ENCODE measurements at places on chromosomes 16 and 17.

DNA sequence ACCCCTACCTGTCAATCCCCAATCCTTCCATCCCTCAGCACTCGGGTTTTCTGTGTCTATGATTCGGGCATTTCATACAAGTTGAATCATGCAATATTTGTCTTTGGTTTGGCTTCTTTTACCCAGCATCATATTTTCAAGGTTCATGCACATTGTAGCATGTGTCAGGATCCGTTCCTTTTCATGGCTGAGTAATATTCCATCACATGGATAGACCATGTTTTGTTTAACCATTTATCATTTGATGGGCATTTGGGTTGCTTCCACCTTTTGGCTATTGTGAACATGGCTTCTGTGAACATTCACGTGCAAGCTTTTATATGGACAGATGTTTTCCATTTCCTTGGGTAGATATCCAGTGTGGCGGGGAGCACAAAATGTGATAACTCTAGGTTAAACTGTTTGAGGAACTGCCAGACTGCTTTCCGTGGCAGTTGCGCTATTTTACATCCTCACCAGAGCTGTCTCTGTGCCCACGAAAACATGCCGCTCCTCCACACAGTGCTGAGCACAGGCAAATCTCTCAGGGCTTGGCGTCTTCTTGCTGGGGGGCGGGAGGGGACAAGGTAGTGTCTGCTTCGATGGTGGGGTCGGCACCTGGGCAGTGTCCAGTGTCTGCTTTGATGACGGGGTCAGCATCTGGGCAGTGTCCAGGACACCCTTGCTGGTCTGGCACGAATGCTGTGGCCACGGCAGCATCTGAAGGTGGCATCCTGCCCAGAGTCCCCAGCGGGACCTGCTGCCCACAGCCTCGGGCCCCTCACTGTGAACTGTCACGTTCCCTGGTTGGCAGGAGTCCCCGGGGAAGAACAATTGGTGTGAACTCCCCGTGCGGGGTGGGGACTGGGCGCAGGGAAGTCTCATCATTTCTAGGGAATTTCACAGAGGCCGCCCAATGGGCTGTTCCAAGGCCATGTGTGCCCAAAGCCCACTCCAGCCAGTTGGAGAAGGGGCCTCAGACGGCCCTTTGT is 32.4 kb upstream of the JPH3 start:
- DNase-seq: no peak

DNA sequence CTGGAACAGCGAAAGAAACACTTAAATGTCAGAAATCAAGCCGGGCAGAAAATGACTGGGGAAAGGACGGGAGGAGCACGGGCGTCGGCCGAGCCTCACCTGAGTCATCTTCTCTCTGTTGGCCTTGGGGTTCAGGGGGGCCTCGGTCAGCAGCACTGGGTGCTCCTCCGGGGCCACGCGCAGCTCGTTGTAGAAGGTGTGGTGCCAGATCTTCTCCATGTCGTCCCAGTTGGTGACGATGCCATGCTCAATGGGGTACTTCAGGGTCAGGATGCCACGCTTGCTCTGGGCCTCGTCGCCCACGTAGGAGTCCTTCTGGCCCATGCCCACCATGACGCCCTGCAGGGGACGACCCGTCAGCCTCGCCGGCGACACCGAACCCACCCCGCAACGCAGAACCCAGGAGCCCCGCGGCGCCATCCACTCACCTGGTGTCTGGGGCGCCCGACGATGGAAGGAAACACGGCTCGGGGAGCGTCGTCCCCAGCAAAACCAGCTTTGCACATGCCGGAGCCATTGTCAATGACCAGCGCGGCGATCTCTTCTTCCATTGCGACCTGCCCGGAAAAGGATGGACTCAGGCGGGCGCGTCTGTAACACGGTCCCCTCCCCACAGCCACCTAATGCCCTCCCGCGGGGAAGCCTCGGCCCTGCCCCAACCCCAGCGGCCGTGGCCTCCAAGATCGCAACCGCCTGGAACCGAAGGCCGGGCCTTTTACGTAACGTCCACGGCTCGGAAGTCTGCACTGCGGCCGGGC is 616 bp downstream of the ACTG1 start:
- DNase-seq: no peak

DNA sequence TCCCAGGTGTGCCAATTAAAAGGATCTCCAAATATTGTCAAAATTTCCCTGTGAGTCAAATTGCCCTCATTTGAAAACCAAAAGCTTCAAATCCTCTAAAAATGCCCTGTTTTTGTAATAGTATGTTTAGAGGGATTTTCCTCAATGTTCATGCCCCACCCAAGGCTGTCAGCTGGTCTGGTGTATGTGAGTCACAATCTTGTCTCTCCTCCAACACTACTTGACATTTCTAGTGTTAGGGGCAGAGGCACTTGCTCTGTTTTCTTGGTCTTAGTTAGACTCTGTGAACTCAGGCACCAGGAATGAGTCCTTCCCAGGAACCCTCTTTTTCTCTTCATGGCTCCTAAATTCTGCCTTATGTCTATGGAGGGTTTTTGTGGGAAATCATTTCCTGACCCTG is 634.8 kb downstream of the KCNJ2 start:
- DNase-seq: peak; percentile 32

GRCh38 chr16:6857575-6857974 is 475.1 kb upstream of the RBFOX1 start:
- DNase-seq: no peak

GRCh38 chr17:13044572-13045065 is 26.8 kb upstream of the ELAC2 start:
- peak; percentile 31 for DNase-seq

GRCh38 chr17:71764505-71764904 is 356.3 kb upstream of the SOX9 start:
- no peak for DNase-seq

GRCh38 chr16:85436636-85437165 is 176.4 kb upstream of the GSE1 start:
- peak; percentile 15 for DNase-seq

GRCh38 chr17:82449131-82449882 is 1.2 kb downstream of the CYBC1 start:
- no peak for DNase-seq

DNA sequence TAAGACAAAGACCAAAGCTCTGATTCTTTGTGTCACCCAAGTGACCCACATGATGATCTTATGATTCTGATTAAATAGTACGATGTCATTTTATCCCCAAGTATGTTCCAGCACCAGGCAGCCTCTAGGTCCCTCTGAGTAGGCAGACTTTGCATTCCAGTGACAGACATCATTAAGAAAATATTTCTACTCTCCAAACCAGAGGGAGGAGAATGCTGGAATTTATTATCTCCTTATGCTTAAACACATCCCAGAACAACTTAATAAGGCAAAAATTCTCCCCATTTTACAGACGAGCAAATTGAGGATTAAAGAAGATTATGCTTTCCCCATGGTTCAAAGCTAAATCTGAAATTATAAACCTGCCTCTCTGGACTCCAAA is 192.8 kb upstream of the CDH11 start:
- DNase-seq: peak; percentile 24

DNA sequence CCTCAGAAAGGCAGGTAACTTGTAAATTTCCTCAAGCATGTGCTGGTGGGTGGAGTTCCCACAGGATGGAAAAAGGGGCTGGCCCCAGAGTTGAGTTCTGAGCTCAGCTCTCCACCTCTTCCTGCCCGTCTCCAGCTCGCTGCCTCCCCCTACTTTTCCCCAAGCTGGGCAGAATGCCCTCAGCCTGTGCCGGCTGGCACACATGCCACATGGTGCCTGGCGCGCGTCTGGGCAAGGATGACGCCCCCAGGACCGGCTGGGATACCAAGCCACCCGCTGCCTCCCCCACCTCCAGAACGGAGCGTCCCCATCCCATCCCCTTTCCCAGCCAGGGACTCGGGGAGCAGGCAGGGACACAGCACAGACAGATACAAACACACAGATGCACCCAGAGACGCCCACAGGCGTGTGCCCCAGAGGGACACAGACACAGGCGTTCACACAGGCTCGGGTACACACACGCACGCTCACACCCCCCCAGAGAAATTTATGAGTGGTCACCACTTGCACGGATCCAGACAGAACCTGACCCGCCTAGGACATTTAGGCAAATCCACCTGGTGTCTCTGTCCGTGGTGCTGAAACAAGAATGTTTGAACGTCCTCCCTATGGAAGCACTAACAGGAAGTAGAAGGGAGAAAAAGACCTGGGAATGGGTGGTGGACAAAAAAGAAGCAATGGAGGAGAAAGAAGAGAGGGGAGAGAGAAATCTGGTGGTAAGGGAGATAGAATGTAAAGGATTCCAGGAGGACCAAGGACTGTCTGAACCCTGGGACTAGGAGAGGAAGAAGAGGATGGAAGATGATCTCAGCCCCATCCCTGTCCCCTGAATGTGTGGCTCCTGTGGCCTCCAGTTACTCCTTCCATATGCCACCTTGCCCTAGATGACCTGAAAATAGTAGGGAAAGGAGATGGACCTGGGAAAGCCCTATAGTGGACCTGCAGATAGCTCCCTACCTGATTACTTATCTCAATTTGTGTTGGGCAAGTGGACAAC is 15.5 kb downstream of the NEUROD2 start:
- peak; percentile 43 for DNase-seq
